Activated naive CD4-positive, alpha-beta T cell treated with anti-CD3 and anti-CD28 coated beads for 36 hours (primary cell): ENCODE measurements at places on chromosomes 12 and 14.

DNA sequence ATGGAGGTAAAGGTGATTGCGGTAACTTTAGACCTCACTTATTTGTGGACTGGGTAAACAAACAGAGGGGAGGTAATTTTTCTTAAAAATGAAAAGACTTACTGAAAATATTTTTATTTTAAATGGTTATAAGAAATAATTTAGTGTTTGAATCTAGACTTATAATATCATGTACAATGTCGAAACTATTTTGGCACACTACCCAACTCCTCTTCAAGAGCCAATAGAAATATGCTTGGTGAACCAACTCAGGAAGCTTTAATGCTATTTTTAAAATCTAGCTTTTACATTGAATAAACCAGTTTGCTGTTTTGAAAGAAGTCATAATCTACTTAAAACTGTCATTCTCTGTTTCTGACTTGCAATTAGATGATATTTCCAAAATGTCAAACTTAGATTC lies 175.8 kb upstream of the NPAS3 start:
- H3K4me1 ChIP-seq, result no peaks in the 10 kb centered on the region
- H3K36me3 ChIP-seq, result no peaks in the 10 kb centered on the region
- no peaks in the 10 kb centered on the region for H3K27me3 ChIP-seq
- DNase-seq, result no peak

DNA sequence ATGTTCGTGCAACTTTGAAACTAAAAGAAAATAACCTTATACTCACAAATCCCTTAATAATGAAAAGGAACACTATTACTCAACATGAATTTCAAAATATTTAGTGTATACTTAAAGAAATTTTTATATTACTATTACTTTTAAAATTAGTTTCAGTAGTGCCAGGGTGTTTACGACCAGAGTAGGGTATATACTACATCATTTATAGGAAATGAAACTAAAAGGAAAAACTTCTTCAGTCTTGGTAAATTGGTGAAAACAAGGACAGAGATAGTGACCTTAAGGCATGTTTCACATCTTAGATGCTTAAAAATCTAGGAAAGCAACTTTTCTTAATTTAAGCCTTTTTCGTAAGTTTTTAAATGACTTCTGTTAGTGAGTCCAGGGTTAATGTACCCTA lies 4.5 kb downstream of the USP15 start:
- no peaks in the 10 kb centered on the region for H3K27me3 ChIP-seq
- H3K4me1 ChIP-seq, result peaks cover 62% of the 10 kb centered on the region
- H3K4me3 ChIP-seq, result peak overlapping the region; percentile 69
- H3K36me3 ChIP-seq, result peaks cover 8% of the 10 kb centered on the region
- DNase-seq, result no peak
- peak overlapping the region; percentile 90 for H3K27ac ChIP-seq

DNA sequence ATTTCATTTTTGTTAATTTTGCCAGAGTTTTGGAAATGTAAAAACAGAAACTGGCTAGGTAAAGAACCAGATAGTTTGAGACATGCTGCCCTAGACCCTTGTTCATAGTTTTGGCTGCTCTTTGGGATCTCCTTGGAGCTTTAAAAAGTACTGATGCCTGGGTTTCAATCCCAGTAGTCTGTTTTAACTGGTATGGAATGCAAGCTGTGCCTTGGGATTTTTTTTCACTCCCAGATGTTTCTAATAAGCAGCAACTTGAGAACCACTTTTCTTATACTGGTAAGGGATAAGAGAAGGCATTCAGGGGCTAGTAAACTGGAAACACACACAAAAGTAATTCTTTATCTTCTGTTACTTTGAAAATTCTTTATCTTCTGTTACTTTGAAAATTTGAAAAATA lies 18.8 kb downstream of the SLC35F4 start:
- H3K27me3 ChIP-seq, result peaks cover 2% of the 10 kb centered on the region
- no peak overlapping the region for H3K27ac ChIP-seq
- no peaks in the 10 kb centered on the region for H3K4me1 ChIP-seq
- H3K4me3 ChIP-seq, result no peak overlapping the region

- H3K4me1 ChIP-seq, result no peaks in the 10 kb centered on the region
- no peak for DNase-seq
- no peak overlapping the region for H3K4me3 ChIP-seq
- no peaks in the 10 kb centered on the region for H3K36me3 ChIP-seq
Measured at GRCh38 chr14:23645812-23646647, 9.9 kb downstream of the DHRS2 start.

DNA sequence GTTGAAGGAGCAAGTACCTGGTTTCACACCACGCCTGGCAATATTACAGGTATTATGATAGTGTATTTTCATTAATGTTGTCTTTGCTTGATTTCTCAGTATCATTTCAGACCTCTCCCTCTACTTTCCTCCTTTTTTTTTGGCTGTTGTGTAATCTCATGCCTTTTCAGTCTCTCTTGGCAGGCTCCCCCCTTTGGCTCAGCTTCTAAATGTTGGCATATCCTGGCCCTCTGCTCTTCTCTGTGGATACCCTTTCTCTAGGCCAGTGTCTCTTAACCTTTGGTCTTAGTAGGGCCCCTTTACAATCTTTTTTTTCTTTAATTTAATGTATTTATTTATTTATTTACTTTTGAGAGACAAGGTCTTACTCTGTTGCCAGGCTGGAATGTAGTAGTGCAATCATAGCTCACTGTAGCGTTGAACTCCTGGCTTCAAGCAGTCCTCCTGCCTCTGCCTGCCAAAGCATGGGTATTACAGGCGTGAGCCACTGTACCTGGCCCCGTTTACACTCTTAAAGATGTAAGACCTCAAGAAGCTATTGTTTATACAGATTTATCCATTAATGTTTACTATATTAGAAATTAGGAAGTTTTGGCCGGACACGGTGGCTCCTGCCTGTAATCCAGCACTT lies 12.8 kb downstream of the MTHFD1 start:
- DNase-seq, result no peak
- H3K4me3 ChIP-seq, result no peak overlapping the region
- H3K27ac ChIP-seq, result no peak overlapping the region
- H3K36me3 ChIP-seq, result peaks cover 41% of the 10 kb centered on the region
- H3K4me1 ChIP-seq, result peaks cover 2% of the 10 kb centered on the region
